ENCODE measurements at places on chromosomes 4 and X.

- no peak for DNase-seq
Measured at GRCh38 chrX:30620980-30621618, 32.1 kb upstream of the GK start.

DNA sequence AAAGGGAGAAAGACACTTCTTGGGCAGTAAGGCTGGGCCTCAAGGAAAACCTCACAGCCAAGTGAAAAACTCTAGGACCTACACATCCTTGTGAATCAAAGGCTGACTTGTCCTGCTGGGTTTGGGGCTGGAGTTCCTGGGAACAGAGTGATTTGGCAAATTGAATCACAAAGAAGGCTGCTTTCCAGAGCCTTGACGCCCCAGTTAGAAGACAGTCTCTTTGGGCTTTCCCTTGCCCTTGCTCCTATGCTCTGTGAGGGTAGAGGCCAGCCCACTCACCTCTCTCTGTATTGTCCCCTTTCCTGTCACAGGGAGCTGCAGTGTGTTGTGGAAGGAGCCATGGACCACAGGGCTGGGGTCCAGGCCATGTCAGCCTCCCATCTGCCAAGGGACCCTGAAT lies 9.6 kb downstream of the AMER1 start:
- no peak for DNase-seq

GRCh38 chrX:48196745-48197201 lies at the start of gene SSX5:
Gene SSX5 (minus strand): TSS chrX:48196795. CDS start chrX:48195358, 1,437 bp downstream.
- DNase-seq = no peak

DNA sequence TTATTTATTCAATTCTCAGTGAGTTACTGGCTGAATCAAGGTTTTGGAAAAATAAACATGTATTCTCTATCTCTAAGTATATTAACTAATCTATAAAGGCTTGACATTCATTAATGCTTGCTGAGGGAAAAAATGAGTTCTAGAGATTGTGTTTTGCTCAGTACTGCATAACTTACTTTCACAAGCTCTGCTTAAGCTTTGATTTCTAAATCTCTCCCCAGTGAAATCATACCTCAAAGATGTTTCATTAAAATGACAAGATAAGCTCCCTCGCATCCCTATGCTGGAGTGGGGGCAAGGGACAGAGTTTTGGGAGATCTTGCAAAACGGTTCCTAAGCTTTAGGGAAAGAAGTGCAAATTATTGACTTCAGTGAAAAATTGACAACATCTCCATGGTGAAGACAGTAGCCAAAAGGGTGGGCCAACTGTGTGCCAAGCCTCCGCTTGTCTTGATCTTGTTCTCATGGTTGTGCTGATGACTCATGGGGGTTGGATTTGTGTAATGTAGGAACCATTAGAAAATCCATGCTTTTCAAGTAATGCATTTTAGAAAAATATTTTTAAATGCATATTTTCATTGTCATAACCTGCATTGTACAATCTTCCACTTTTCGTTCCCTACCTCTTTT lies 521.4 kb downstream of the RPA4 start:
- no peak for DNase-seq

- no peak for DNase-seq
Measured at GRCh38 chr4:126568652-126569570, 1063.8 kb upstream of the INTU start.

- DNase-seq = no peak
Measured at GRCh38 chr4:15507679-15508078, 38.0 kb downstream of the CC2D2A start.

DNA sequence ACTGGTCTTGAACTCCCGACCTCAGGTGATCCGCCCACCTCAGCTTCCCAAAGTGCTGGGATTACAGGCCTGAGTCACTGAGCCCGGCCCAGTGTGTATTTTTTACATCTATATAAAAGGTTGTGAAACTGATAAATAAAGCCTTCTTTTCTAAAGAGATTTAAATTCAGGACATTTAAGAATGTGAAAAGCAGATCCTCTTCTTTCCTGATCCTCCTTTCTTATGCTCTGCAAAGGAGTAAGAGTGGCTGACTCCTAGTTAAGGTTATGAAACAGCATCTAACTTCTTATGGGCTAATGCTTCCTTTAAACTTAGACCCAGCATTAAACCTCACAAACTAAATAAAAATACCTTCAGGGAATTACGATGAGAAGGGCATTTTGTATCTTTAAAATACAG lies 197.7 kb upstream of the MAB21L2 start:
- no peak for DNase-seq

DNA sequence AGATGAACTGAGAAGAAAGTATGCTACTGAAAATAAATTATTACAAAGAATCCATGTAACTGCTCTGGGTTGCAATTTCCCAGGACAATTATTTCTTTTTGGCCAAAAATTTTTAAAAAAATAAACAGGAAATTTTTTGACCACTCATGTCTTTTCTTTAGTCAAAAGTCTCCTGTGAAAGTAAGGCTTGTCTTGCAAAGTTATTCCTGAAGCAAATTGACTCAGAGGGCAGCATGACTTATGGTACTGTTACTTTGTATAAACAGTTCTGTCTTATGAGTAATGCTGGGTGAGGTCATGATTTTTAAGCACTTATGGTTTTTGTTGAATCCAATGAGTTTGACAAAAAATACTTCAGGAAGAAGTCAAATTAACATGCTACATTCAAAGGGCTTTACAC lies 292.8 kb upstream of the ARSJ start:
- DNase-seq = no peak

DNA sequence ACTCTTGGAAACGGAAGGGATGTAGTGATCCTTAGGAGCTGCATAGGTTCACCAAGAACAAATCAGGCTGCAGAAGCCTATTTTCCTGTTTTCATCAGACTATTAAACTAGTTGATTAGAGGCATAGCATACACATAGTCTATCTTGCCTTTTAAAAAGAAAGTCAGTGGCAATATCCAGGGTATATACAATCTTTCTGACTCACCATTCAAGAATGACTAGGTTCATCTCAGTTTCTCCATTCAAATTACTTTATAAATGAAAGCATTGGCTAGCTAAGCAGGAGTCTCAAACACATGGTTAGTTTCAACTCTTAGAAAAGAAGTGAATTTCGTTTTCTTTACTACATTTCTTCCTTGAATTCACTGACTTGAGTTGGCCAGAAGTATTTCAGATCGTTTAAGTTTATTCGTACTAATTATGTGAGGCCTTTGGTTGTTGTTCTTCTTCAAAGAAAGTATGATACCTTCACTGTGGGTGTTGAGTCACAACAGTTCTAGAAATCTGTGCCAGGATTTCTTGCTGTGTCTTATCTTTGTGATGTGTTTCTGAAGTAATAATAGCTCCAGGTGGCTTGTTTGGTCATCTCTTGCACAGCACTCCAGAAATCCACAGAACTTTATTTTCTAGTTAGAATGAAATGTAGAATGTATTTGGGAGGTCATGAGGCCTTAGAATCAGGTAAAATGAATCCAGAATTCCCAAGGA lies 88.2 kb downstream of the AWAT2 start:
- no peak for DNase-seq

DNA sequence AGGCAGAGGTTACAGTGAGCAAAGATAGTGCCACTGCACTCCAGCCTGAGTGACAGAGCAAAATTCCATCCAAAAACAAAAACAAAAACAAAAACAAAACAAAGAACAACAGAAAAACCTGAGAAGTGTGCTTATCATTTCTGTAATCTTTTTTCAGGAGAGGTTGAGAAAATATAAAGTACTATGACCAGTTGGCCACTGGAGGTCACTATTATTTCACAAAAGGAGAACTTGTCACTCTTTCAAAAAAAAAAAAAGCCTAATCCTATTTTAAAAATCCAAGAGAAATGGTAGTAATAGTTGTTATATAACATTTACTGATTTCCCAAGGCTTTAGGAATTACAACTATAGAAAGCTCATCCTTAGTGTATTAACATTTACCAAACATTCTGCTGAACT lies 24.9 kb upstream of the RNF150 start:
- DNase-seq = no peak

DNA sequence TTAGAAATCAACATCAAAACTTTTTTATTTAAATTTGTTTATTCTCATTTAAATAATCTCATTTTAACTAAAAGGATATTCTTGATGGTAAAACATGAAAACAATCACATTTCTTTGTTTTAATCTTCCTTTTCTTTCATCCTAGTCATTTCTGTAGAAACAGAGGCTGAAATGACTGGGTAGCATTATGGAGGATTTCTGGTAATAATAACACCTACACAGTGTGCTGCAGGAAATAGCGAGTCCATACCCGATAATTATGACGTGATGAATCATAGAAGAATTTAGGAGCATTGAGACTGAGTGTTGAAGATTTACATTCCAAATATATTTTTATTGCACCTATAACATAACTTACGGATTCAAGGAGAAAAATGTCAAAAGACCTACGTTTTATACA lies 31.4 kb upstream of the BBS12 start:
- DNase-seq = no peak

DNA sequence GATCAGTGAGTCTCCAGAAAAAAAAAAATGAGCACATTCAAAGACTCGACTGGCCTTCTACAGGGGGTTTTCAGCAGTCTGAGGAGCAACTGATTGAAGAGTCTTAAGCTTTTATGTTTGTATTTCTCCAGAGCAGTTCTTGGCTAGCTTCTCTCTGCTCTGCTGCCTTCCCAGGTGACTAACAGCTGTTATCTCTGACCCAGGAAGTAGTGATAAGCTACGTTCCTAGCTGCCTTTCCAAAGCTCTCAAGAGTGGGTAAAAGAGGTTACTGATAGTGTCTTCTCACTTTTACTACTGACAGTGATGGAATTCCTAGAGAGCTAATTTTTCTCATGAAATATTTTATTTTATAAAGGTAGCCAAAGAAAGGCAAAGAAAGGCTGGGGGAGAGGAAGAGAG lies 66.6 kb downstream of the ENOX2 start:
- no peak for DNase-seq

DNA sequence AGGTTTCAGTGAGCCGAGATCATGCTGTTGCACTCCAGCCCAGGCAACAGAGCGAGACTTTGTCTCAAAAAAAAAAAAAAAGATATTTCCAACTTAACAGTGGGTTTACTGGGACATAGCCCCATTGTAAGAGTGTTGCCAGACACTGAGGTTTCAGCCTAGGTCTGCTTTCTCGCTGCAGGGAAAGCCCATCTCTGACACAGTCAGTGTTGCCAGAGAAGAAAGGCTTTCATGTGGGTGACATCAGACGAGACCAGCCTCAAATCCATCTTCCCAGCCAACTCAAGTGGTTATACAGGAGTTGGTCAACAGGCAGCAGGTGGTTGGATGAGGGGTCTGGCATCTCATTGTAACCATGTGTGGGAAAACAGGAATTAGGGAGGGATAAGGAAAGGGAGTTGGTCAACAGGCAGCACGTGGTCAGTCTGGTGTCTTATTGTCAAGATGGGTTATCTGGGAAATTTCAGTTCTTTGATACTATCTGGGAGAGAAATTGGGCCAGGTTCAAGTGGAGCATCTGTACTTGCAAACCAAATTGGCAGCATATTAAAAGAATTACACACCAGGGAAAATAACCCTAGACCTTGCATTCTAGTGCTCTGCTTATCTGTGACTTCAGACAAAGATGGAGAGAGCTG lies 41.1 kb downstream of the NELFA start:
- DNase-seq = peak; percentile 11

GRCh38 chr4:100870940-100871772 lies 353.3 kb upstream of the EMCN start:
- DNase-seq = no peak

DNA sequence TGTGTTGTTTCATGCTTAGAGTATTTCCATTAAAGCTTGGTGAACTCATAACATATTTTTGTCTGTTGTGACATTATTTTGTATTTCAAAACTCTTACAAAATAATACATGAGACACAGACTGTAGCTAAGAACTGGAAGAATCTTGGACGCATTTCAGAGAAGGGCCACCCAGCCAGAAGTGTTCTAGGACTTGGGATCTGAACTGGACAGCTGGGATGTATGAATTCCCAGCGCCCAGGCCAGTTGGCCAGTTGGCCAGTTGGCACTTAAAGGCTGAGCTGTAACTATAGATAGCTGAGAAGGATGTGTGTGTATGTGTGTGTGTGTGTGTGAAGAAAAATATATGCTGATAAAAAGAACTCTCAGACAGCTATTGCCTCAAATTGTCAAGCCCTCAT lies 193.4 kb upstream of the GPR101 start:
- DNase-seq = no peak

GRCh38 chr4:85940151-85940550 lies 419.7 kb downstream of the MAPK10 start:
- DNase-seq = no peak

DNA sequence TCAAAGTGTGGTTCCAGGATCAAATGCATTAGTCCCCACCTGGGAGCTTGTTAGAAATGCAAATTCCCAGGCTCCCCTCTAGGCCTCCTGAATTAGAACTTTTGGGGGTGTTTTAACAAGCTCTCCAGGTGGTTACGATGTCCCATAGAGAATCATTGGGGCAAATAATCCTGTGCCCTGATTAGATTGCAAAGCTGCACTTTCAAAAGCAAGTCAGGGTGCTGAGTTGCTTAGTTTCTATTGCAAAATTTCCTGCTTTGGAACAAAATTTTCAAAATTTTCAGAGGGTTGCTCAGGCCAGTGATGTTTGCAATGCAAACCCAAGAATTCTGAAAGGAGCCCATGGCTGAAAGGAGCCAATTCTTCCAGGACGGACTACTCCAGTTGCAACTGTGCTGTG lies 71.0 kb downstream of the MGST2 start:
- no peak for DNase-seq

- no peak for DNase-seq
Measured at GRCh38 chr4:16205298-16206164, 20.7 kb downstream of the TAPT1 start.

DNA sequence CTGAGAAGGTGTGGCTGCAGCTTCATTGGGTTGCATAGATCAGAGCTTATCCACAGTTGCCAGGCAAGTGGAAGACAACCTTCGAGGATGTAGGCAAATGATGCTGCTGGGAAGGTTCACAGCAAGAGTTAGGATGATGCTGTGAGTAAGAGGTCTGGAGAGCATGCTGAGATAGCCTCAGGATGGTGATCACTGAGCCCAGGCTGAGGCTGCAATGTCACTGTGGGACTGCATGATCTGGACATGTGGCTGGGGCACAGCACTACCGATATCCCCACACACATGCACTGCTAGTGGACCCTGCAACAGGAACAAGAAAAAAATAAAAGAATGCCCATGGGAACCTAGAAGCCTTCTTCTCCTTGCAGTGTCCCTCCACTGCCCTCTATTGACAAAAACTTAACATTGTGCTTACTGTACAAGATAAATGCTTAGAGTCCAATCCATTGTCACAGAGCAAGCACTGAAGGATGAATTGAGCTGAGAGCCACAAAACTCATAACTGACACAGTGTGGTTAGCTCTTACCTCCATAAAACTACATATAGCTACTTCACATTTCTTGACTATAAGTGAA lies 105.6 kb downstream of the CNKSR2 start:
- peak; percentile 14 for DNase-seq

- no peak for DNase-seq
Measured at GRCh38 chr4:118968005-118968404, 79.4 kb downstream of the SYNPO2 start.

GRCh38 chr4:128572778-128573241 lies 236.7 kb upstream of the JADE1 start:
- no peak for DNase-seq

DNA sequence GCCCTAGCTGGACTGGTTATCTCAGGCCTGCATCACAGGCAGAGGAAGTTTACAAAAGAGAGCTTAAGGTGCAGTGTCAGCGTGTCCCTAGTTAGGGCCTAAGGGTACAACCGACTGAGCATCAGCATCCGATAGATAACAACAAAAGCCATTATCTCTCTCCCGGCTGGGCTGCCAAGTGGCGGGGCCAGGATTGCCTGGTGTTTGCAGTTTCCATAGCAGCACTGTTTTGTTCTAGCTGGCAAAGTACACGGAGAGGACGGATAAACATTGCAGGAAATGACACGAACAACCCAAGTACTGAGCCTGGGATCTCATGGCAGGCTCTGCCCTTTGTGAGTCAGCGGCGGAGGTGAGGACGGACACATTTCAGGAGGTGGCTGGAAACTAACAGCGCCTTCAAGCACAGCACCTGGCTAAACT lies 104.7 kb upstream of the NOCT start:
- DNase-seq = no peak

Data from CD8-positive, alpha-beta memory T cell (primary cell).